ENCODE measurements at places on chromosomes 12 and 14.

DNA sequence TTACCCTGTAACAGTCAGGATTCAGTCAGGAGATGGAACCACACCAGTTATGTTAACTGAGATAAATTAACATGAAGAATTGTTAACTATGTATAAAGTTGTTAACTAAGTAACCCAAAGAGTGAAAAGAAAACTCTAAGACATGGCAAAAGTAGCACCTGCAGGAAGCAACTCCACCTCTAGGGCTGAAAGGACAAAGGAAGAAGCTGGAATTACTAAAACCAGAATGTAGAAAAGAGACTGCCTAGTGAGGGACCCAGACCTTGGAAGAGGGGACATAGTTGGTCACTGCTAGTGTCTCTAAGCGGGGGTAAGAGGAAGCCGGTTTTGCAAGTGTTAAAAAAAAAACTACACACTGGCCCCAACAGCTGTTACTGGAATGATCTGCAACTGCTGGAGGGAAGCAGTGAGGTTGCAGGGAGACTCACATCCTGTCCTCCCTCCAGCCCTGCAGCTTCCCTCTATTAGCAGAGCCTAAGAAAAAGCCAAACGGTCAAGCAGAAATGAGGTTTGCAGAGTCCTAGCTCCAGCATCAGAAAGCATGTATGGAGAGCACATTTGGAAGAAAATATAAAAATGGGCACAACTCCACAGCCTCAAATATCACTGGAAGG, 39.8 kb downstream of the GPR135 start:
- peak; percentile 69 for DNase-seq

DNA sequence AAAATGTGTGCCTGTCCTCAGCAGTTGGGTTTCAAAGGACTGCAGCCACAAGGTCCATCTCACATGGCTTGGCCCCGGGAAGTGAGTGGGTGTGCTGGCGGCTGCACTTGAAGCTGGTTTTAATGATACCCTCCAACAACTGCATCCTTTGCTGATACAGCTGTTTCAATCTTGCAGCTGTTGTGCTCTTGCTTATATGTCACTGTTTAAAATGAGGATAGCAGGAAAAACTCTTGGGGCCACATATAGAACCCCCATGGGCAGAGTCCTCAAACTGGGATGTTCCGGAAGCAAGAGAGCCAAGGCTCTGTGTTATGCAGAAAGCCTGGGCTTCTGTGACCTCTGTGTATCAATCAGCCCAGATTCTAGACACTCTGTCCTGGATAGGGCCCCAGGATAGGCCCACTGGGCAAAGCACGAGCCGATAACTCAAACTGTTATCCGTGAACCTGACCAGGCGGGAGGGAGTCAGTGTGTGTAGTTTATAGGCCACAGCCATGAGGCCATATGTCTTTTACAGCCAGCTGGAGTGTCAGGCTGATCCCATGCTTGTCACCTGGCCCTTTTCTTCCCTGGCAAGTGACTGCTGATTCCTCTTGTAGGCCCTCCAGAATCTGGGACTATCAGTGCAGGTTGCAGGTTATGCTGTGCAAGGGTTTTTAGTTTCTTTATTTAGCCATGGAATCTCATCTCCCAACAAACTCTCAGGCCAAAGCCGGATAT, 74.3 kb downstream of the SSPN start:
- DNase-seq = peak; percentile 42

GRCh38 chr14:23090254-23090636, 4.7 kb downstream of the ACIN1 start:
- DNase-seq = no peak

DNA sequence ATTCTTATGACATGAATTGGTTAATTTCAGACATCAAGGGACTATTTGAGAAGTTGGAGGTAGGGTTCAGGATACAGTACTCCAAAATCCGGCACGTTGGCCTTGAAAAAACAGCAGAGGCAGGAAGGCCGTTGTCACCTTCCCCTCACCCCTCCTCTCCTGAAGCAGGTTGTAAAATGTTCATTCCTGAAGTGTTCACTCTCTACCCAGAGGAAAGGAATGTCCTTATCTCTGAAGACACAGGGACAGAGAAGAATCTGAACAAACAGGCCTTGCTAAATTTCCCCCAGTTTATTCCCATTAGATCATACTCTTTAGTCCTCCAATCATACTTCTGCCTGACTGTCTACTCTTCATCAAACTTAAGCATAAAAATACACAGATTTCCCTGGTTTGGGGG, 313.6 kb downstream of the ZFP36L1 start:
- no peak for DNase-seq

Measured in right hindlimb (tissue), 1 donor.